ENCODE measurements at places on chromosomes 6 and 20.

DNA sequence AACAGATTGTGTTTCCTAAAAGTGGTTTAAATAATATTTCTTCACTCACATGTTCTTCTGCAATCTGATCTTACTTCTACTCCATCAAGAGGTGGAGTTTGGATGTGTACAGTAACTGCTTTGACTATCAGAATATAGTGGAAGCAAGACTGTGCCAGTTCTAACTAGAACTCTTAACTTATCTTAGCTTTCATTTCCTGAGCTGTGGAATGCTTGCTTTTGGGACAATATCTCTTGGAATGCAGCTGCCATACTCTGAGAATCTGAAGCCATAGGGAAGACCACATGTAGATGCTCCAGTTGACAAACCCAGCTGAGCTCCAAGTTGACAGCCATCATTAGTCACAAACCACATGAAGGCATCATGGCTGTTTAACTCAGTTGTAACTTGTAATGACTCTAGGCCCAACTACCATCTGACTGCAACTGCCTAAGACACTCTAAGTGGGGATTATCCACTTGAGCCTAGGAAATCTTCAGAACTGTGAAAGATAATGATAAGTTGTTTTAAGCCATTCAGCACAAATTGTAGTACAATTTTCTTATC is 40.8 kb upstream of the MAN1A1 start:
- DNase-seq = peak; percentile 40

- no peak for DNase-seq
These were observed 103.3 kb downstream of the ANKS1A start for GRCh38 chr6:34992376-34992775.

- peak; percentile 41 for DNase-seq
These were observed 544 bp upstream of the NRM start for GRCh38 chr6:30691208-30691847.

DNA sequence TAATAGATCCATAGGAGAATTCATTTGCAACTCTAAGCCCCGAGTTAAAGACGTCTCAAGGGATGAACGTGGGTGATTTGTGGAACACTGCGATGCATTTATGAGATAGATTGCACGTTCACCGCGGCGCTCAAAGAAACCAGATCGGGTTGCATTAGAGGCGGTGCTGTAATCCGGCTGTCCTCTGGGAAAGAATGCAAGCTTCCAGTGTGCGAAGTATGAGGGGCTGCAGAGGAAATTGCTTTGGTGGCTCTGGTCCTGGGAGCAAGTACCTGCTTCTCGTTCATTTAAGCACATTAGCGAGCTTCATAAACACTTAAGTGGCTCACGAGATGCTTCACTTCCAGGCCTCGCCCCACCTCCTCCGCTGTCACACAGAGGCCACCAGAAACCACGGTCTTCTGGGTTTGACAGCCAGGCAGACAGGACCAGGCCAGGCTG is 182.3 kb downstream of the CDH4 start:
- peak; percentile 13 for DNase-seq

DNA sequence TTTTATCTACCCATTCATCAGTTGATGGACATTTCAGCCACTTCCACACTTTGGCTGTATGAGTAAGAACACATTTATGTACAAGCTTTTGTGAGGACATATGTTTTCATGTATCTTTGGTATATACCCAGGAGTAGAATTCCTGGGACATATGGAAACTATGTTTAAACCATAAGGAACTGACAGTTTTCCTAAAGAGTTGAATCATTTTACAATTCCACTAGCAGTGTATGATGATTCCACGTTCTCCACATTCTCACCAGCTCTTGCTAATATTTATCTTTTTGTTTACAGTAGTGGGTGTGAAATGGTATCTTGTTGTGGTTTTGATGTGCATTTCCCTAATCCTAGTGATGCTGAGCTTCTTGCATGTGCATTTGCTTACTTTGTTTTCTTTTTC is 338.1 kb downstream of the PLCB1 start:
- DNase-seq = peak; percentile 45

DNA sequence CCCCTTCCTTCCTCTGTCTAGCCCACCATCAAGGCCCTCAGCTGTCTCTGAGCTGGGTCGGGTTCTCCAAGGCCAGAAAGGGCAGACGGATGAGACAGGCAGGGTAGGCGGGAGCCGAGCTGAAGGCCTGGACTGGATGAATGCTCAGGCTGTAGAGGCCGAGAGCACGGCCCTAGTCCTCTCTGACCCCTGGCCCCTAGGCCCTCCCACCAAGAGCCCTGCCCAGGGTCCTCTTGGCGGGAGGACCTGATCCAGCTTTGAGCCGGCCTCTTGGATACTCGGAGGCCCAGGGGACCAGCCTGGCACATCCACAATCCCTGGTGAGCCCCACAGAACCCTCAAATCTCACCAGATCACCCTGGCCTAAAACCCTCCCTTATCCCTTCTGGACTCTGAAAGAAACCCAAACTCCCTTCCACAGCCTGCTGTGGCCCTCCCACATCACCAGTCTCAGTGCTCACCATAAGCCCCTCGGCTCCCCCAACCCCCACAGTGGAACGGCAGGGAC is 8.2 kb downstream of the ADISSP start:
- DNase-seq = no peak

DNA sequence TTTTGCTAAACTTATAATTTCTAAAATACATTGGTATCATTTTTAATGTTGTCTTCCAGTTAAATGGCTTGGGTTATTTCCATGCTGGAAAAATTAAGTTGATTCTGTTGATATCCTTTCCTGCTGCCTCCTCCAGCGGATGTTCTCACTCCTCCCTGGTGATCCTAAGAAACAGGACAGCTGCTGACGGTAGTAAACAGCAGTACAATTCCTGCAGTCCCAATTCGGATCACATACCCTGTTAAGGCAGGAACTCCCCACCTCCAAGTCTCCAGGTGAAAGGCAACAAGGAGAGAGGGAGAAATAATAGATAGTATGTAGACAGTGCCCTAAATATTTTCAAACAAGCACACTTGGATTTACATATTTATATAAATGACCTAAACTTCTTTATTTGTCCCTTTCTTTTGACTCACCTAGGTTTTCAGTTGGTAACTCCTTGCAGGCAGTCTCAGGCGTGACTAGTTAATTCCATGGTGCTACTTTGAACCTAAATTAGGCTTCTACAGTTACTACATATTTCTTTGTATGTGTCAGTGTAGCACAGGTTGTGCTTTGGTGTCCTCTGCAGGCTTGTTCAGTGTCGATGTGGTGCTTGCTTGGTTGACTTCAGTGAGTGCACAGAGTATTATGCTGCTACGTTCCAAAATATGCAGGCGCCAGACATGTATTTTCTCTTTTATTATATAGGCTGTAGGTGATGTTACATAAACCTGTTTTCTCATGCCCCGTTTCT is 126.0 kb downstream of the ADGRB3 start:
- DNase-seq = no peak

DNA sequence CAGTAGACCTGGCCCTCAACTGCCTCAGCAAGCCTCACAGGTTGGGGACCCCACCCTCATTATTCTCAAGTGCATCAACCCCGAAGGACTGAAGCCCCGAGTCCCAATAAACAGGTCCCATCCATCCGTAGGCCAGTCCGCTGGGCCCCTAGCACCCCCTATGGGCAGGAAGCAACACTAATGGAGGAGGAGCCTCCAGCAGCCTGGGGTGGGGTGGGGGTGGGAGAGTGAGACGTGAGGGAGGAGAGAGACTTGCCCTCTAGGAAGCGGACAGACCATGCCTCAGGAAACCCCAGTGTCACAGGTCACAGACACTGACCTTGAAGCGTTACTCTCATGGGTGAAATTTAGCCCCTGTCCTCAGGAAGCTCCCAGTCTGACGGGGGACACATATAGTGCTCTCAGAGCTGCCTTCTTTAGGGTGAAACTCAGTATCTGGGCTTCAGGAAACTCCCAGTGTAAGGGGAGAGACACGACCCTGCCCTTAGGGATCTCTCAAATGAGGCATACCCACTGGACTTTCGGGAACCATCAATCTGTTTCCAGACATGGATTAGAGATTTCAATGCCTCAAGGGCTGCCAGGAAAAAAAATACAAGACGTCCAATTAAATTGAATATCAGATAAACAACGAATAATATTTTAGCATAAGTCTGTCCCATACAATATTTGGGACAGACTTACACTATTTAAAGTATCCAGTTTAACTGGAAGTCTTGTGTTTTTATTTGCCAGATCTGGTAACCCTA is 125.8 kb downstream of the MRPL14 start:
- DNase-seq = peak; percentile 69

DNA sequence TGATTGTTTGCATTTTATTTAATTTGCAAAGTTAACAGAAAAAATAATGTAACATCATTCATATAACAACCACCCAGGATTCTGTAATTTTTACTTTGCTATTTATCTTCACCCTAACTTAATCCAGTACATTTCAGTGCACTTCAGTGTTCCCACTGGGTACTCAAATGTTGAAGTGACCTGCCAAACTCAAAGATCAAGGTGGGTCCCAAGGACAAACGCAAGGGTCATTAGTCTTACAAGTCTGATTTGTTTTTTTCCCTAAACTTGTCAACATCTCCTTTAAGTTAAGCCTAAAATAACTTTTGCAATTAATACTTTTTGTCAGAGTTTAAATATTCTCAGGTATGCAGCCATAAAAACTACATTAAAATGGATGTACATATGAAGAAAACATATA is 53.0 kb downstream of the MOXD1 start:
- DNase-seq = no peak

GRCh38 chr6:75926293-75927168 is 145.9 kb downstream of the IMPG1 start:
- DNase-seq = no peak

GRCh38 chr20:63560333-63560805 is 6.4 kb downstream of the FNDC11 start:
- no peak for DNase-seq

- no peak for DNase-seq
These were observed 756.1 kb upstream of the EPHA7 start for GRCh38 chr6:94175465-94175864.

DNA sequence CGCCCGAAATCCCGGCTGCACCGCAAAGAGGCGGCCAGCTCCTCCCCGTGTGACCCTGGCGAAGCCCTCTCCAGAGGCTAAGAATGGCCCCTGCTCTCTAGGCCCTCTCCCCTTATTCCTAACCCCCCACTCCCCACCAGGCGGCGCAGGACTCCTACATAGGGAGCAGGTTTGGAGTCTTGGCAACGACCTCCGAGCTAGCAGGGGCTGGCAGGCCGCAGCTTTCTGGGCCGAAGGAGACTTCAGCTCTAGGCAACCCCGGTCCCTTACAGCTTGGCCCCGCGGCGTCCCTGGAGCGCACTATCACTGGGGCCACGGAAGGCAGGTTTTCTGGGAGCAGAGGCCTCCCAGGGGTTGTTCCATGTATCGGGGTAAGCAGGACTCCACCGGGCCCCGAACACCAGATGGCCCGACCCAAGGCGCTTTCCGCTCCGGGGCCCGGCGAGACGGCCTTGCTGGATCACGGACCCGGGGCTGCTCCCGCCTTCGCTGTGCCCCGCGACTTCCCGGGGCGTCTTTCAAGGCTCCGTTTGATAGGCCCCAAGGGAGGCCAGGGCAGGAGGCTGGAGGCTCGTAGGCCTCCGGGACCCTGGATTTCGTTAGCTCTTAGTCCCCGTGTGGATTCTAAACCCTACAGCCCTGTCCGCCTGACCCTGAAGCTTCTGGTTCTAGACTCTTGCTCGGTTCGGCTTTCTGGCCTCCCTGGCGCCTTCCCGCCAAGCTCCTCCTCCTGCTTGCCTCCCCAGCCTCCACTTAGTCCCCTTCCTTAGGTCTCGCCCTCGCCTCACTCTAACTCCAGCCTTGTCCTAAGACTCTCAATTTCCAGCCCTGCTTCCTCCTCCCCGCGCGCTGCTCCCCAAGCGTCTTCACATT is 1.9 kb downstream of the SLC32A1 start:
- peak; percentile 36 for DNase-seq

DNA sequence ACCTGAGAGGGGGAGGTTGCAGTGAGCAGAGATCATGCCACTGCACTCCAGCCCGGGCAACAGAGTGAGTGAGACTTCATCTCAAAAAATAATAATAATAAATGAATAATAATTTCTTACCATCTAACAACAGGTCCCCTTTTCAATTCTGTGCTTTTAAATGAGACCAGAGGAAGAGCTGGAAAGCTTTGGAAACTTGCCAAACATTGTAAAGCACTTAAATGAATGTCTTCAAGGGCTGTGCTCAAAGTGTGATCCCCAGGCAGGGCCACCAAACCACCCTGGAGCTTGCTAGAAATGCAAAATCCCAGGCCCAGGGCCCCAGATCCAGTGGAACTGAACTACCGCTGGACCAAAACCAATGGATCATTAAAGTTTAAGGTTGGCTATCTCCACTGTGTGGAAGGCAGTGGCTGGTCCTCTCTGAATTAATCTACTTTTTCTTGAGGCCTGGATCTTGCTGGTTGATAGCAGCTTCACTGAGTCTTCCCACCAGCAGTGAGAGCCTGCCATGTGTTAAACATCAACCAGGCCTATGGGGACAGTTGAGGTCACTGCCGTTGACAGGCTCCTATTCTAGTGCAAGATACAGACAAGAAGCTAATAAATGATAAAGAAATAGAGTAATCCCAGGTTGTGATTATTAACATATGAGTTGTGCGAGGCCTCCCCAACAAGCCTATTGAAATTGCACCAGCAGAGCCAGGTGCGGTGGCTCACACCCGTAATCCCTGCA is 23.7 kb upstream of the TFAP2C start:
- DNase-seq = no peak

DNA sequence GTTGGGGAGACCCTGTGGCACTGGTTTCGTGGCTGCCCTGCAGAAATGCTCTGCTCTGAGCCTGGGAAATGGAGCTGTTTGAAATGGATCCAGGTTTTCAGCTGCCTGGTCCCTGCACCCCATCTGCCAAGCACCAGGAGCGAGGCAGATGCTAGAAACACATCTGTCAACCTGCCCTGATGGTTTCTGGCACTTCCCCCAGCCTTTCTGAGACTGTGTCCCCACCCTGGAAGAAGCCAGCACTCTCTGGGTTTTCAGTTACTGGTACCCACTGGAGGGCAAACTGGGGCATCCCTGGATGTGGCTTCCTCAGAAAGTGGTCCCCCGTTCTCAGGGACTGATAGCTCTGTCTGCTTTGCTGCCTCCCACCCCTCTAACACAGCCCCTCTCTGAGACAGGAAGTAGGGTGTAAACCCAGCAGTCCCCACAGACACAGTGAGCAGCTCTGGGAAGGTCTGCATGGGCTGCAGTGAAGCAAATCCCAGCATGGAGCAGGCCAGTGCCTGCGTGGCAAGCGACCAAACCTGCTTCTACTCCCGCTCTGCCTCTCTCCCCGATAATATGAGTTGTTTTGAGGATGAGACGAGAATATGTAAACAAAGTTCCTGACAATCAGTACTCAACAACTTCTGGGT is 54.2 kb upstream of the MAFB start:
- DNase-seq = no peak
